ENCODE measurements at places on chromosomes 2 and 18.

- DNase-seq: no peak
These were observed 39.1 kb downstream of the CUL3 start for GRCh38 chr2:224545884-224546644.

DNA sequence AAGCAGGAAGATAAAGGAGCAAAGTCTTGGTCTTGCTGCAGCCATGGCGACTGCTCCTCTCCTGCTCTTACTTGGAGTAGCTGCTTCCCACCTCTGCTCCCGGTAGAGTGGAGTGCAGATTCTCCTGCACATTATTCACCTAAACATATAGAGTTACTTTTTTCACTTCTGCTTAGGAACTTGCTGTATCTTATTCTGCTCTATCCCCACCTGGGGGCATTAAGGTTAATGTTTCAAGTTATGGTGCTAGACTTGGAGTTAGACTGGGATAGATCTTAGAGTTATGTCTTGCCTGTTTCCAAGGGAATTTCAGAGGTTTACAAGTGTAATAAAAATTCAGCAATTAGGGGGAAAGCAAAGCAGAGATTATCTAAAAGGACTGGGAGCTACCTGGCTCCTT lies 144.2 kb downstream of the SETBP1 start:
- DNase-seq: no peak

- DNase-seq: no peak
These were observed 31.8 kb downstream of the CYRIA start for GRCh38 chr2:16633621-16634430.

GRCh38 chr2:143632751-143633374 lies 503.6 kb downstream of the ARHGAP15 start:
- no peak for DNase-seq

DNA sequence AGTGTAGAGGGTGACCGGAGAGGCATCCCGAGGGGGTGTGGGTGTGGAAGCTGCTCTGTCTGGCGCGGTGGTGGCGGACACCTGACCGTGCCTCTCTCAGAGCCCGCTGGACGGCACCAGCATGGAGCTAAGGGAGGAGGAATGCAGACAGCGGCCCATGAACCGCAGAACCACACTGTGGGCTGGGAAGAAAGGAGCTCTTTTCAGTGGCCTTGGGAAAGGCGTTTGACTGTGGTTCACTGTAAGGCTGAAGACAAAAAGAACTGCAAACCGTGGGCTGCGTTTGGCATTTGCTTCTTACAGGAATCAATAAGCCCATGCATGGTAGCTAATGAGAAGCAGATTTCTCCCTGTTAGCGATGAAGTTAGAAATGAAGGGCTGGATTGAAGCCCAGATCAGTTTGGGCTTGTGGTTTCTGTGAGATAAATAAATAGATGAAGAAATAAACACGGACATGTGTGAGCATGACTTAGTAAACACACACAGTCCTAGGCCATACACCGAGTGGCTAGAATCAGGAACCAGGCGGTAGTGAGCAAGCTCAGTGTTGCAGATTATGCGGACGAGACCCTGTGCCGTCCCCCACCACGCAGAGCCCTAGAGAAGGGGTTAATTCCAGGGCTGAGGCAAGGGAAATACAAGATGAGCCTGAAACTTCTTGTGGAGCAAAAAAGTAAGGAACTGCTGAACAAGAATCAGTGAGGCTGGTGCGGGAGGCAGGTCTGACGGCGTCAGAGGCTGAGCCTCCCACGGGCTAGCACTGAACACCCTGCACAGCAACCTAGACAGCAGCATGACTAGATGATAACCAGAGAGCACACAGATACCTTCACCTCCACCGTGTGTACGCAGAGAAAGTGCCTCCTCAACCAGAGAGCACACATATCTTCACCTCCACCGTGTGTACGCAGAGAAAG lies 29.3 kb upstream of the NFATC1 start:
- no peak for DNase-seq

DNA sequence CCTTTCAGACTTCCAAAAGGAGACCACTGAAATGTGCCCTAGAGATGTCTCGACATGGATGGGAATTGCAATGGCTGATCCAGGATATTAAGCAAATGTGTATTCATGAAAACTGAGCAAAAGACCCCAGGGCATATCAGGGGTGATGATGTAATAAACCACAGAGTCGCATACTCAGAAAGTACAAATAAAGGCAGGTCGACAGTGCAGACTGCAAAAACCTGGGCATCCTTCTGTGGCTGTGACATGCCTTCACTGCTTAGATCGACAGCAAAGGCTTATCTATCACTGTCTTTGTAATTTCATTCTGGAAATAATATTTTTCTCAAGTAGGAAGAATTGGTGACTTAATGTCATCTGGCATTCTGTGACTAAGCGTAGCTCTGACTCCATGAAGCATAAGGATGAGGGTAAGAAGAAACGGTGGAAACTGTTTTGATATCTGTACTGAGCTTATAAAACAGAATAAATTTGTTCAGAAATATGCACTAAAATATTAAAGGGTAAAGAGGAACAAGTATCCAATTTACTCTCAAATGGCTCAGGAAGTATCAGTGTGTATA lies 115.6 kb upstream of the NRP2 start:
- DNase-seq: no peak

GRCh38 chr2:165969227-165969626 lies 15.7 kb upstream of the TTC21B start:
- DNase-seq: no peak

DNA sequence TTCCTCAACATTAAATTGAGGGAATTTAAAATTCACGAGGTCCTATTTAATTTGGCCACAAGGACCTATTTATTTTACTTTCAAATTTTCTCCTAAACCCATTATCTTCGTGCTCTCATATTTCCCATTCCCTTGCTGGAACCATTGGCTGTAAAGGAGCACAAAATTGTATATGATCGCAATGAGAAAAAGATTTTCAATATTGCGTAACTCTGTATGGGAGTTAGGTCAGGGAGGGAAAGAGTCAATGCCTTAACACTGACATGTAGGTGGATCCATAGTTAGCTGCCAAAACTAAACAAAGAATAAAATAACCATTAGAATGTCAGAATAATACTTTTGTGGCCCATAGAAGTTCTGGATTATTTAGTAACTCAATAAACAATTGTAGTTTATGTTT lies 40.6 kb upstream of the ZC3H15 start:
- no peak for DNase-seq

GRCh38 chr2:43424262-43425207 lies 171.3 kb downstream of the THADA start:
- no peak for DNase-seq

- no peak for DNase-seq
These were observed 89.9 kb downstream of the GLI2 start for GRCh38 chr2:120825370-120826259.

DNA sequence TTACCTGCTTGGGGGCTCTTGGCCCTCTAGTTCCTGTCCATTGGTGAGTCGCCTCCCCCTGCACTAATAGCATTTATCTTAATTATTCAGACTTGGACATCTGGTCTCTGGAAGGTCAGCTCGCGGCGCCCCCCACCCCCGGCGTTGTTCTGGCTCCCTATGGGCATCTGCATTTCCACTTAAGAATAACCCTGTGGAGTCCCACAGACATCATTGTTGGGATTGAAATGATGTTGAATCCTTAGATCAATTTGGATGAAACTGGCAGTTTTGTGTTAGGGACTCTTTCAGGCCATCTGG lies 313.8 kb upstream of the HS6ST1 start:
- DNase-seq: no peak

DNA sequence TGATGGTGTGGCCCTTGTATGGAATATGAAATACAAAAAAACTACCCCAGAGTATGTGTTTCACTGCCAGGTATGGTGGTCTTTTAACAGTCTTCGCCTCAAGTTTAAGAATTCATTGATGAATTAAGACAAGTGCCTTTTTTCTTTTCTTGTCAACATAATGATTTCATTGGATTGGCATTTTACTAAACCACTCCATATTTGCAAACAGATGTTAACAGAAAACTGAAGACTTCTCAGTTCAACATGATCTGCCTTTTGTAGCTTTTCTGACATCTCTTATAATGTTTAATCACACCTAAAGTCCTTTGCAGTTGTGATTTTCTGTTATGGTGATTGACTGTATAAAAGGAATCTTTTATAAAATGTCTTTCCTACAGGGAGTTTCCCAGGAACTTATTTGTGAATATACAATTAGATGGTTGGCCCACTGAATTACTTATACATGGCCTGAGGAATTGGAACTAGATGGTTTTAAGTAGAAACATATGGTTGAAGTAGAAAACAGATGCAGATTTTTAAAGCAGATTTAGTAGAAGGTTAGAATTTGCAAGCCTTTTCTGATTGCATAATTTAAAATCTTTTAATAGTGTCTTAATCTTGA lies 39.7 kb downstream of the DYNC1I2 start:
- no peak for DNase-seq

- DNase-seq: no peak
These were observed 288.5 kb upstream of the SLC8A1 start for GRCh38 chr2:40740419-40740818.

- no peak for DNase-seq
These were observed 42.1 kb downstream of the ROCK1 start for GRCh38 chr18:21069468-21069867.
